Activated T-helper 9 cell treated with anti-CD3 and anti-CD28 coated beads, Interleukin-2, amount 50 U/mL, for 16 hours (primary cell): ENCODE measurements at places on chromosomes 3 and 15.

DNA sequence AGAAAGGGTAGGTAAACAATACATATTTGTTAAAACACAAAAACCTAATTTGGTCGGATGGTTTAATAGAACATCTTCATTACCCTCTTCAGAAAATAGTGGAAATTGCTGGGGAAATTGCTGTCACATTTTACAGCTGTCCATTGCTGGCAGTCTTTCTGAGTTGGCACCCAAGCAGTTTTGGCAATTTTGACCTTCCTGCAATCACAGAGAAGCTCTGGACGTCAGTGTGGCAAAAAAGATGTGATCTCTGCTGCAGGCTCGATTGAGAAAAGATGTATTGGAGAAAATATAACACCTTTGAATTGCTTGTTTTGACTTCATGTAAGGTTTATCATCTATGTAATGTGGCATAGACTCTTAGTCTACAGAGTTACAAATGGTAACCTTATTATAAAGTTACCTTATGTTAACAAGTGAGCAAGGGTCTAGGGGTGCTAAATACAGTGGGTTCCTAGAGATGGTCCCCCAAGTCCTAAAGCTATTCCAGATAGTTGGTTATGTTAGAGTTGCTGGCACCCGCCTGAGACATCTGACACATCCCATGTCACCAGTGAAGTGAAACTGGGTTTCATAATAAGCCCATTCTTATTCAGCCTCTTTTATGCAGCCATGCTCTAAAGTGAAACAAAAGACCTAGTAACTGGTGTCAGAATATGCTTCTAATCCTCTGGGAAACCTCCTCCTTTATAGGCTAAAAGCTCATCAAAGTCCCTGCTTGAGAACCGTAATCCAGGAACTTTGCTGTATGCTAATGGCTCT is 14.0 kb downstream of the UBE2E1 start:
- no peak for DNase-seq

GRCh38 chr15:93121973-93122910 is 33.2 kb upstream of the RGMA start:
- no peak for DNase-seq

GRCh38 chr15:66153549-66154415 is 99.8 kb downstream of the MEGF11 start:
- DNase-seq, result no peak

DNA sequence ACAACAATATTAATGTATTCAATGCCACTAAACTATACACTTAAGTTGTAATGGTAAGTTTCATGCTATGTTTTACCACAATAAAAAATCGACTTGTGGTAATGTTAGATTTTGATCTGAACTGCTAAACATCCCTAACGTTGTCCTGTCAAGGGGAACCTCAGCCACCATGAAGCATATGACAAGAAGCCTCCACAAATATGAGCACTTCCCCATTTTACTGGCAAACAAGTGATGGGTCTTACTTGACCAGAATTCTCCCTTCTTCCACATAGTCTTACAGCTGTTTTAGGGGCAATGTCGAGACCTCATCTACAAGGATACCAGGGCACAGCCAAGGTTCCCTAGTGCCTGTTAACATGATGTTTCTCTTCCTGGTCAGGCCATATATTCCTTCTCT is 124.2 kb upstream of the ABI3BP start:
- DNase-seq, result no peak

- no peak for DNase-seq
Measured at GRCh38 chr15:39465843-39466749, 114.8 kb upstream of the THBS1 start.

GRCh38 chr3:125375950-125376679 is 990 bp upstream of the ZNF148 start:
- DNase-seq, result no peak
